ENCODE measurements at places on chromosomes 1 and 21.

DNA sequence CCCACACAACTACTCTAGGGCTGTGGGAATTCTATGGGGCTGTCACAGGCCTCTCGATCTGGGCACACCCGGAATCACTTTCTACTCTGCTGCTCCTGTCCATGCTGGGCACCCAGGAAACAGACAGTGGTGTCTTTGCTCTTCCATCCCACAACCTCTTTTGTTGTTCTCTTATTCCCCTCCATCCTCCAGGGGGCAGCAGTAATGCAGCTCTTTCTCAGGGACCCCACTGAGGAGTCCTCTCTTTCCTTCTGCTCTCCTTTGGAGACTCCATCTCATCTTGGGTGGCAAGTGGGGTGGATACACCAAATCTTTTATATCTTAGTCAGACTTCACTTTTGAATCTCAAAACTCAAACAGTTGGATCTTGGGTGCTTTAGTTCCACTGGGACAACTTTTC, 206.3 kb downstream of the HS2ST1 start:
- no peak for DNase-seq

GRCh38 chr1:6523566-6523965, 30.7 kb downstream of the NOL9 start:
- DNase-seq: peak; percentile 54

GRCh38 chr1:23601968-23602876, 42.9 kb upstream of the ID3 start:
- no peak for DNase-seq

DNA sequence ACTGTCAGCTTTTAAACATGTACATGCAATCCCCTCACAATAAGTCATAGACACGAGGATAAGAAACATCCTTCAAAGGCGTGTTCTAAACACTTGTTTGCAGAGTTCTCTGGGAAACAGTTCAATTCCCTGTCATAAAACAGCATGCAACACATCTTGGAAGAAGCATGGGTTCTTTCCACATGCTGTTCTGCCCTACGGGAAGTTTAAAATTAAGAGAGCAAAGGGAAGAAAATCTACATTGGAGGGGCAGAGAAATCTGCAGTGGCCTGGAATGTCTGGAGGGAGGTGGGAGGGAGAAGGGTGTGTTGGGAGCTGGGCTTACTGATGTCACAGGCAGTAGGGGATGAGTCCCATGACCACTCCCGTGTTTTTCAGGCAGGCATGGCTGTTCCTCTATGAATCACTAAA, 98.3 kb upstream of the SLC2A1 start:
- peak; percentile 65 for DNase-seq

DNA sequence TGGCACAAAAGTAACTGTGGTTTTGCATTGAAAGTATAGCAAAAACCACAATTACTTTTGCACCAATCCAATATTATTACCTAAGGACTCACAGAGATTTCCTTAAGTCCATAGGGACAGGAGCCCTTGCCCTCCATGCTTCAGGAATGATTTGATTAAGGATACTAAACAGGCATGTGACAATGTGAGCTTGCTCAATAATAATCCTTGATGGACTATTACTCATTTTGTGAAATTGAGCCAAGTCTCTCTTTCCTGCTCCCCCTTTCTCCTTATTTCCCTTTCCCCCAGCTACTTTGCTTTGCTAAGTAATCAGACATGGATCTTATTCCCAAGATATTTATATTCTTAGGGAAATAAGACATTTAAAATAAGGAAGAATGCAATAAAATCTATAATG, 21.6 kb upstream of the RGL1 start:
- peak; percentile 62 for DNase-seq

DNA sequence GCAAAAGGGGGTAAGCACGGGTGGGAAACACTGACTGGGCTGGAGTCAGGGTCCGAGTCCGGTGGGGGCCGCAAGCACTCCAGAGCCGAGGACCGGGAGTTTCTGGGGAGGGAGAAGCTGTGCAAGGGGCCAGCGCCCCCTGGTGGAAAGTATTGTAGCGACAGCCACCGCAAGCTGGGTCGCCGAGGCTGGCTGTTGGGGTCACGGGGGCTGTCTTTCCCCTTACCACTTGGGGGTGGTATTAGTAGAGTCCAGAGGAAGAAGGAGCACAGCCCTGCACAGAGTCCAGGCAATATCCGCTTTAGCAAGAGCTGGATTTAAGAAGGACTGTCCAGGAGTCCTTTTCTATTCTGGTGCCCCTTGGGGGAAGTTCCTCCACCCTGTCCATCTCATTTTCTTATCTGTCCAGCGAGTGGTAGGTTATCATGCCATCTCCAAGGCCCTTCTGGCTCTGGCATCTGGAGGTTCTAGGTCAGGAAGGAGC, 17.9 kb upstream of the ETV3 start:
- DNase-seq: peak; percentile 36

- peak; percentile 14 for DNase-seq
These were observed 32.1 kb downstream of the LRP8 start for GRCh38 chr1:53295726-53296116.

GRCh38 chr1:235628316-235629005, 21.1 kb downstream of the GNG4 start:
- DNase-seq: no peak

GRCh38 chr1:55916907-55917306, 662.5 kb downstream of the PLPP3 start:
- no peak for DNase-seq

DNA sequence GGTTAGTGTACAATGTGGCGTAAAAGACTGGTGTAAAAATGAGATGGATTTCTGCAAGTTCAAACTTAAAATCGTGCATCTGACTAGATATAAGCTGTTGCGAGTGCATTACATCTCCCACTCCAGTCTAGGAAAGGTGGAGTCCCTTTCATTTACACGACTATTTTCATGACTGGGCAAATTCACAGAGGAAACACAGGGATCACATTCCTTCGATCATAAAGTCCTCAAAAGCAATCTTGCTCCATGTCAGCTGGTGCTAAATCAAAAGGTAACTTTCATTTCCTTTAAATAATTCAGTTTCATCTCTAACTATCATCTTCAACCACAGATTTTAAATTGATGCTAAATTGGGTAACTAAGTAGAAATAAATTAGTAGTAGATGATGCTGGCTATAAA, 100.0 kb downstream of the HLCS start:
- DNase-seq: no peak

- peak; percentile 77 for DNase-seq
These were observed 275.5 kb upstream of the FMN2 start for GRCh38 chr1:239816081-239816782.

DNA sequence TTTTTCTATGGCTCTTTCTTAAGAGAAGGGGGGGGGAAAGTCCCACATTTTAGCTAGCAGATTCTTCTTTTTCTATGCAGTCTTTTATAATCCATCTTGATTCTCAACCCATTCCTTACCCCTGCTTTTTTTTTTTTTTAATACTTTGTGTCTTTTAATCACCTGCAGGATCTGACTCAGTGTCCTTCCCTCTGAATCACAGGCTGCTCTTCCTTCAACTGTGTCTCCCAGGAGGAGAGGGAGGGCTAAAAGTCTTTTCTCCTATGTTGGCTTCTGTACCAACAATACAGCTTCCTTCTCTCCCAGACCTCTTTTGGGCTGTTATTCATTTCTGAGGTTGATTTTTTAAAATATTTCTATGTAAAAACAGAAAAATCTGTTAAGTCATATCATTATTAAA, 686.2 kb downstream of the ADGRL2 start:
- DNase-seq: peak; percentile 70

- DNase-seq: peak; percentile 35
These were observed 11.0 kb upstream of the HEYL start for GRCh38 chr1:39650431-39650830.

- no peak for DNase-seq
These were observed 218.7 kb upstream of the VAMP3 start for GRCh38 chr1:7552402-7552801.

DNA sequence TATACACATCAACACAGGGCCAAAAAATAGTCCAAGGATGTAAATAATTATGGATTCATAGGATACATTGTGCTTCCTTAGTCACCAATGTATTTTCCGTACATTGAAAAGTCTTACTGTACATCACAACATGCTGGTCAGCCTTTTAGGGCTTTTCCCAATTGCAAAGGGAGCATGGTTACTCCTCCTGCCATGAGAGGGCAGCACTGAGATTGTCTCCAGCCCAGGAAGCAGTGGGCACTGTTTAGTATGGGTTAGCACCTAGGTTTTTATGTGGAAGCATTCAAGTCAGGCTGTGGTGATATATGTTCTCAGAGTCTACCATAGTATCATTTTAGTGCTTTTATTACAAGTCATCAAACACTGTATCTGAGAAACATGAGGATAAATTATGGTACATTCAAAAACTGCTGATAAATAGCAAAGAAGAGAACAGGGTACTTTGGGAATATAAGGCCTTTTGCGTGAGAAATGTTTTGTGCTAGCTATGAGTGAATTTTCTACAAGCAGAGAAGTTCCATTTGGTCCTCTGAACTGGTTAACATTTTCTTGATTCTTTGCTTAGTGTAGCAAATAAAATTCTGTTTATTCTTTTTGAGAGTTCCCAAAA, 34.0 kb downstream of the ST6GALNAC5 start:
- peak; percentile 66 for DNase-seq

DNA sequence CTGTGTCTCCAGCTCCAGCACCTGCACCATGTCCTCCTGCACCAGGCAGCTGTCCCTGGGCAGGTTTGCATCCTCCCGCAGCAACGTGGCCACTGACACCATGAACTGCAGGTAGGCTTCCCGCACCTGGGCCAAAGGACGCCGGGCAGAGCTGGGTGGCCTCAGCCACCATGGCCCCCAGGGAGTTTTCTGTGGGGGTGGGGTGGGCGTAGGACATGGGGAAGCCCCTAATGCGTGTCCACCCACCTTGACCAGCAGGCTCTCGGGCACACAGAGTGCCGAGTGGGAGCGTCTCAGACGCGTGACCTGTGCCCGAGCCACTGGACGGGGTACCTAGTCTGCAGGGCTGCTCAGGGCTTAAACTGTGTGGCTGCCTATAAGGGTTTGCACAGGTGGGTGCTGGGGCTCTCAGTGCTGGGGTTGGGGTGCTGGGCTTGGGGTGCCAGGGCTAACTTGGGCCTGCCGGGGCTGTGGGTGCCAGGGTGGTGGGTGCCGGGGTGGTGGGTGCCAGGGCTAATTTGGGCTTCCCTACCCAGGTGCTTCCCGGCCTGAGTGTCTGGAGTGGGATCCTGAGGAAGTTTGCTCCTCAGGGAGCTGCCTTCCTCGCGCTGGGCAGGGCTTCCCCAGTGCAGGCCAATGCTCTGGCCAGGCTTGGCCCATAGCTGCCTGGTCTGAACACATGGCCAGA, 17.7 kb downstream of the PRXL2B start:
- no peak for DNase-seq

DNA sequence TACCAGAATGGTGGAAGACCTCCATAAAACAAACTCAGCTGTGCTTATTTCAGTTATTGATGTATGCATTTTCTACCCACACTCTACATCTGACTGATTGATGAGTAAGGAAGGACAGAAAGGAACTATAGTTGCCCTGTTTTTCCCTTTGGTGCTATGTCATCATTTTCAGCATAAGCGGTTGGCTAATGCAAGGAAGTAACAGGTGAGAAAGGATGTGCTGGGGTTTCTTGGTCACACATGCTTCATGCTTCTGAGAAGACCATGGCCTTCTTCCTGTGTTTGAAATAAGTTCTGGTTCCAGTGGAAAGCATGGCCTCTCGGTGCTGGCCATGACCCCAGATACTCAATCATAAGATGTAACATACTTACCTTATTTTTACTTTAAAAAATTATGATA, 541.2 kb downstream of the PTPRU start:
- no peak for DNase-seq

DNA sequence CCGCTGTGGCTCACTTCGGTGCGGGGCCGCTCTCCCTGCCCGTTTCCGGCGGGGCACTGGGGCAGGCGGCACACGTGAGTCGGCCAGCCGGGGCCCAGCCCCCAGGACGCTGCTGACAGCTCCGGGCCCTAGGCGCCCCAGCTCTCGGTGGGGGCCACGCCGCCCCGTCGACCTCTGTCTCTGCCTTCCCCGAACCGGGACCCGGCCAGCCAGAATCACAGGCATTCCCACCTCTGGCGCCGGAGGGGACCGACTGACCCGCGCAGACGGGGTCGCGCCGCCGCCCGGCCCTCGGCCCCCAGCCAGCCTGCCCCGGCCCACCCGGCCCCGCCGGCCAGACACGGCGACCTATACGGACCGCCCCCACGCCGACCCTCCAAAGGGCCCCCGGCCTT, 755 bp downstream of the SCMH1 start:
- DNase-seq: no peak

DNA sequence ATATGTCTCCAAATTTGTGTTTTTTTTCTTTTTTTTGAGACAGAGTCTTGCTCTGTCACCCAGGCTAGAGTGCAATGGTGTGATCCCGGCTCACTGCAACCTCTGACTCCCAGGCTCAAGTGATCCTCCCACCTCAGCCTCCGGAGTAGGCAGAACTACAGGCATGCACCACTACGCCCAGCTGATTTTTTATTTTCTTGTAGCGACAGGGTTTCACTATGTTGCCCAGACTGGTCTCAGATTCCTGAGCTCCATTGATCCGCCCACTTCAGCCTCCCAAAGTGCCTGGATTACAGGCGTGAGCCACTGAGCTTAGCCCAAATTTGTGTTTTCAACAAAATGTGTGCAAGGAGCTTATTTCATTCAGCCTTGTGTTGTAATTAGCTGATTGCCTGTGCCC, 59.0 kb upstream of the IFFO2 start:
- no peak for DNase-seq

DNA sequence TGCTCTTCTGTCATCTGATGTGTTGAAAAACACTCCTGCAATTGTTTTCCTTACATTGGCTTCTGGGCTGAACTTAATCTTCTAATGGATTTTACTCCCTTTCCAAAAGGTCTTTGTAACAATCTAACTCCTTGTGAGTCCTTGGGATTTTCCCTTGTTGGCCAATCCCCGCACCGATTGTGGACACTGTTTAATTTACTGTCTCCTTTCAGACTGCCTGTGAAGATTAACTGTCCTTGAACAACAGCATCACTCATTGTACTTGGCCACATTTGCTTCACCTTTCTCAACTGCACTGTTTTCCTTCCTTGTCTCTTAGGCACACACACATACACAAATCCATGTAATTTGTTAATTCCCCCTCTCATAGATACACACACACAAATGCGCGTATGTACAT, 120.4 kb downstream of the SPATA46 start:
- DNase-seq: no peak

GRCh38 chr1:81142099-81142826, 658.5 kb upstream of the ADGRL2 start:
- DNase-seq: peak; percentile 75

- DNase-seq: no peak
These were observed 22.8 kb downstream of the ECE1 start for GRCh38 chr1:21267191-21268077.
